ENCODE measurements at places on chromosomes 2 and 18.

DNA sequence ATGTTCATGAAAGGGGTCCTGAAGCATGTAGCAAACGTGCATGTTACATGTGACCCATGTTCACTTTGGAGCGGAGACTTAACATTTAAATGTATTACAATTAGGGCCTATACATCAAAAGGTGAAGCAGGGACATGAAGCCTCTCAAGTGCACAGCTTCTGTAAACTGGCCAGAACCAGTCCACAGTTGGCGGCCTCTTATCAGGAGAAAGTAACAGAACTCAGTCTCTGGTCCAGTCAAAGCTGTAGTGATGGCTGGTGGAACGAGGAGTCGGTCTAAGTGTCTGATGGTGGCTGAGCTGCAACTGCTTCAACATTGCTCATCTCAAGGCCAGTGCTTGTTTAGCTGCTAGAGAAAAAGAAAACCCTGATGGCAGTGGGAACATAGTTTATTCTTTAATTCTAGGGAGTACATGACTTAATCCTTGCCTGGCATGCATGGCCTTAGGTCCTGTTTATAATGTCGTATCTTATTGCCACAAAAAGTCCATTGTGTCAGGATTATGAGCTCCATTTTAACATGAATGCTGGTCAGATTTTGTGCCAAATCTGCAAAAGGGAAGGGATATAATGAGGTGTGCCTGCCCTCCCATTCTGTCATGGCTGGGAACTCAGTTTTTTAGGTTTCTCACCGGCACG lies 22.2 kb upstream of the YES1 start:
- DNase-seq = no peak

DNA sequence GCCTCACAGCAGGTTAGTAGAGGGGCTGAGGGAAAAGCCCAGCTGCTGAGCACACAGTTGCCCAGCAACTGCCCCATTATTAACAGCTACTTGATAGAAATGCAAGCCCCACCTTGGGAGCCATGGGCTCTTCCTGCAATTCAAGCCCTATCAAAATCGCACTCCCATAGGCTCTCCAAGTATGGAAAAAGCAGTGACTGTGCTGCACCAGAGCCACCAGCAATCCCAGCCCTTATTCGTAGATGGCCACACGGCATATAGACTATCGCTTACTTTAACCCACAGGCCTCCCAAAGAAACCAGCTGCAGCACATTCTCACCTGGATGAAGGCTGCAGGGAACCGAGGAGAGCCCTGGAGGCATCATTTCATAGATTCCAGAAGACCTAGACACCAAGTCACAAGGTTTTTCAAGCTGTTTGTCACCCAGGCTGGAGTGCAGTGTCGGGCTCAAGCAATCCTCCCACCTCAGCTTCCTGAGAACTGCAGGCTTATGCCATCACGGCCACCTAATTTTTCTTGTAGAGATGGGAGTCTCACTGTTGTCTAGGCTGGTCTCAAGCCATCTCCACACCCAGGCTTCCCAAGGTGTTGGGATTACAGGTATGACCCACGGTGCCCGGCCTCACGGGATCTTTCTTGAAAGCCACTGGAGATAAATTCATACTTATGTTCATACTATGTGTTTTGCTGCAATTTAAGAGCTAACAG lies 11.3 kb downstream of the NCL start:
- no peak for DNase-seq

GRCh38 chr2:144382849-144383248 lies 137.1 kb downstream of the ZEB2 start:
- no peak for DNase-seq

DNA sequence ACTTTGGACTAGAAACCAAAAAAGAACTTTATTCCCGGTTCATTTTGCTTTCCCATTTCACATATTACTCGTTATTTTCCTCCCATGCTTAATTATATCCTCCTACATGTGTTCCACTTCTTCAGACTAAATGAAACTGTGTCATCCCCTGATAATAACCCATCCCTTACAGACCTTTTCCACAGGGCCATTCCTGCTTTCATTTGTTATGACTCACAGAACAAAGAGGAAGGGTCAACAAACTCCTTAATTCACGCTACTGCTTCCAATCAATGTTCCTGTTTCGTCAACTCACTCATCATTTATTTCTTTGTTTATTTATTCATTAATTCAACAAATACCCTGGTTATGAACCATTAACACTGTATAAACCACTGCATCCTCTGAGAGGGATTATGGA lies 104.5 kb downstream of the ZEB2 start:
- no peak for DNase-seq

DNA sequence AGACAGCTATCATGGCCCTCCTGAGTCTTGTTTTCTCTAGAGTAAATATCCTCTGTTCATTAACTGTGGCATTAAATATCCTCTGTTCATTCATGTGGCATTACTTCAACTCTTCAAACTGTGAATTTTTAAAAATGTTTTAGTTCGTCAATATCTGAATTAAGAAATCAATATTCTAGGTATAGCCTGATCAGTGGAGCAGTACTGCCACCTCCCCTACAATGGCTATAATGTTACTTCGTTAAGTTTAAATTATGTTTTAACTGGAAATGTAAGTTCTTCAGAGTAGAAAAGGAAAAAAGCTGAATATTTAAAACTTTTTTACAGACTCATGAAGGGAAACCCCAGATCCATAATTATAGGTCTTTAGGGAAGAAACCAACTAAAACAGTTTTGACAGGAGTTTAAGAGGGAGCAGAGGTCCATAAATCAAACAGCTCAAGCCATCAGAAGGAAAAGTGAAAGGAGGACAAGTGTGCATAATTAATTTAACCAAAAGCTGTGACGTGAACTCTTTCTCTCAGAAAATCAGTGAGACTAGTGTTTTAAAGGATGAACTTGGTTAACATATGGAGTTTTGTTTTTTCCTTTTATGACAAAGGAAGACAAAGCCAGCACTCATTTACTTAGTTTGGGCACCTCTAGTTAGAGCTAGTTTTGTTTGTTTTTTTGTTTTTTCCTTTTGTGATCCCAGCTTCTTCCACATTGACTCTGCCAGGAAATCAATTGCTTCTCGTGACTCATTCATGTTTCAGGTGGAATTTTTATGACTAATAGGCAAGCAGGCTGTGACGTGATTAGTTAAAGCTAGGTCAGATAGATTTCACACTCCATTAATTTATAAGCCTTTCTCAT lies 44.9 kb downstream of the RBBP8 start:
- DNase-seq = peak; percentile 52

DNA sequence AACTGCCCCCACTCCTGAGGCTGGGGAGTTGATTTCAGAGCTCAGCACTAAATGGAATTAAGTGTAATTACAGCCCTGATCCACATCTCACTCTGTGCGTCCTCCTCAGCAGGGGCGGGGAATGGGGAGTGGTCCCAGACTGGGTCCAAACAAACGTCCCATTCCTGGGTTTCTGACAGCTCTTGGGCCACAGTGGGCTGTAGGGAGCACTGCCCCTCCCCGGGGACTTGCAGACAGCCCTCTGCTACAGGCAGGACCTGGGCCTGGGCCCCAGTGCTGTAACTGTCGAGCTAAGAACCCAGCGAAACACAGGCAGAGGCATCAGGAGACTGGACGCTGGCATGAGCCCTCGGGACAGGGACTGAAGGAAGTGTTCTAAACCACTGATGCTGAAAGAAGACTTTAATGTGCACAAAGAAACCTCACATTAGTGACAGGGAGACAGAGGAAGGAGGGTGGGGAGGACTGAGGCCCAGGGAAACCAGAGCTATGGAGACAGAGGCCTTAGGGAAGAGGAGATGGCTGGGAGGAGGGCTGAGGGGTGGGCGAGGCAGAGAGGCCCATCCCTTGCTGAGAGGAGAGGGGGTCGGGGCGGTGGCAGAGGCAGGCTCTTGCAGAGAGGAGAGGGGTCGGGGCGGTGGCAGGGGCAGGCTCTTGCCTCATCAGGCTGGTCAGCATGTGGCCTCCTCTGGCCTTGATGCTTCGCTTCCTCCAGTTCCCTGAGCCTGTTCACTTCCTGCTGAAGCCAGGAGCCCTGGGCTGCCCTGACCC lies 5.8 kb upstream of the SEMA4C start:
- no peak for DNase-seq

DNA sequence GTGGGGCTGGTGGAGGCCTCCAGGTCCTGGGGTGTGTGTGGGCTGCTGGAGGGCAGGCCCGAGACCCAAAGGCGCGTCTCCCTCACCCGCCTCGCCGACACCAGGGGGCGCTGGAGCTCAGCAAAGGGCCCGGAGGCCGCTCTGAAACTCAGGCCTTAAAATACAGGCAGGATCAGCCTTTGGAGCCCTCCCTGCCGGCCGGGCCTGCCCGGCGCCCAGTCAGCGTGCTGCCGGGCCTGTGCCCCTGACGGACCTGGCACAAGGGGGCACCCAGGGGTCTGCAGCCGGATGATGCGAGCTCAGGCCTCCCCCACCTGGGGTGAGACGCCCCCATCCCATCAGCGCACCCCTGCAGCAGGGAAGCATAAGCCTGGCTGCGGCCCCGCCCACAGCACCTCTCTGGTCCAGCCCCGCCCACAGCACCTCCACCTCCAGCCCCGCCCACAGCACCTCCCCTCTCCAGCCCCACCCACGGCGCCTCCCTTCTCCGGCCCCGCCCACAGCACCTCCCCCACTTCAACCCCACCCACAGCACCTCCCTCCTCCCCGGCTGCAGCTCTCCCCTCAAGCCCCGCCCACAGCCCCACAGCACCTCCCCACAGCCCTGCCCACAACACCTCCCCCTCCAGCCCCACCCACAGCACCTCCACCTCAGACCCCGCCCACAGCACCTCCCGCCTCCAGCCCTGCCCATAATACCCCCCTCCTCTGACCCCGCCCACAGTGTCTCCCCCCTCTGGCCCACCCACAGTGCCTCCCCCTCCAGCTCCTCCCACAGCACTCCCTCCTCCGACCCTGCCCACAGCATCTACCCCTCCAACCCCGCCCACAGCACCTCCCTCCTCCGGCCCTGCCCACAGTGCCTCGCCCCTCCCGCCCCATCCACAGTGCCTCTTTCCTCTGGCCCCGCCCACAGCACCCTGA lies 92.8 kb upstream of the OTOS start:
- DNase-seq = peak; percentile 24

DNA sequence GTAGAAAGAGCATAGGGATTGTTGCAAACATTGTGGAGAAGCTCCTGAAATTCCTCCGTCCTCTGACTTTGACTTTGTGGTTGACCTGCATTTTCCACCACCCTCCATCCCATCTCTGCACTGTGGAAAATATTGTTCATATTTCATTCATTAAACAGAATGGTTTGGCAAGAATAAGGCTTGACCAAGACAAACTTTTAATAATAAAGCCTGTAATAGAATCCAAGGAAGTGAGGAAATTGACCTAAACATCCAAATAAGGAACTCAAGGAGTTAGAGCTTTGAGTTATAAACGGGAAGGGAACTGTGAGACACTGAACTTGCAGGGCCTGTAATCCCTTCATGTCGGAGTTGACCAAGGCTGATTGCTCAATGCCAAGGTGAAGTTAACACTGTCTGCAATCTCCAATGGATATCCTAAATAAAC lies 115.2 kb downstream of the GFPT1 start:
- no peak for DNase-seq

DNA sequence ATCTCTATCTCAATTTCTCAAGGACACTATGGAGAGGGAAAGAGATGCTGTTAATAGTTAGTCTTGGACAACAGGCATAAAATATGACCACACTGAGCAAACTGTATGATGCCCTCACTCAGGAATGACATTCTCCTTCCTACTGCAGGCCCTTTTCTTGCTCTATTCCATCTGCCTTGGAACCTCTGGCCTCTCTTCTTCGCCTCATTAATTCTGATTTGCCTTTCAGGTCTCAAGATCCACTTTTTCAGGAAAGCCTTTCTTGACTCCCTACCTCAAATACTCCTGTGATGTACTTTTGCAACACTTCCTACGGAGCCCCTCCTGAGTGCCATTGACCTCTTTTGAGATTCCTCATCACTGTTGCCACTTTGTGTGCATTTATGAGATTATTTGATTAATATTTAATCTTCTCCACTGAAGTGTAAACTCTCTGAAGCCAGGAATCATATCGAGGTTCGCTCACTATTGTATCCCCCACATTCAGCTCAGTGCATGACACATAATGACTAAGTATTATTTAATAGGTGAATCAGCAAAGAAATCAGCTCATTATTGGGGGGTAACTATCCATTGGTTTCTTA lies 21.3 kb upstream of the SPP2 start:
- DNase-seq = no peak

DNA sequence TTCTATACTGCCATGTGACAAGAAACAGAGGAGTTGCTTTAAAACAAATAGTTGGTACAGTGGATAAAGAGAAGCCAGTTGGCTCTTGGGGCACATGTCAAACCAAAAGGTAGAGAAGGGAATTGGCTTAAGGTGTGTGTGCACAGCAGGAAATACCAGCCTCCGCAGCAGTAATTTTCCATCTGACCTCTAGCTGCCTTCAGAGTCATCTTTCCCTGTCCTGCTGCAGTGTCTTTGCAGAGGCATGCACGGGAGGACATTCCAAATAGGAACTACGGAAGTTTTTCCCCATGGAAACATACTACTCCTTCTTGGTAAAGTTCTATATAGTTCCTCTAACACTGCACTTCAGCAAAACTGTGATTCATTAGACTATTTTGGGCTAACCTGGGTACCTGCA lies 99.5 kb downstream of the RAB3GAP1 start:
- no peak for DNase-seq

- no peak for DNase-seq
Observed at GRCh38 chr2:205540036-205540435, 142.3 kb upstream of the NRP2 start.

GRCh38 chr2:27897717-27898116 lies 7.2 kb downstream of the BABAM2 start:
- no peak for DNase-seq

- DNase-seq = no peak
Observed at GRCh38 chr2:112792419-112792818, 8.1 kb upstream of the IL1A start.

DNA sequence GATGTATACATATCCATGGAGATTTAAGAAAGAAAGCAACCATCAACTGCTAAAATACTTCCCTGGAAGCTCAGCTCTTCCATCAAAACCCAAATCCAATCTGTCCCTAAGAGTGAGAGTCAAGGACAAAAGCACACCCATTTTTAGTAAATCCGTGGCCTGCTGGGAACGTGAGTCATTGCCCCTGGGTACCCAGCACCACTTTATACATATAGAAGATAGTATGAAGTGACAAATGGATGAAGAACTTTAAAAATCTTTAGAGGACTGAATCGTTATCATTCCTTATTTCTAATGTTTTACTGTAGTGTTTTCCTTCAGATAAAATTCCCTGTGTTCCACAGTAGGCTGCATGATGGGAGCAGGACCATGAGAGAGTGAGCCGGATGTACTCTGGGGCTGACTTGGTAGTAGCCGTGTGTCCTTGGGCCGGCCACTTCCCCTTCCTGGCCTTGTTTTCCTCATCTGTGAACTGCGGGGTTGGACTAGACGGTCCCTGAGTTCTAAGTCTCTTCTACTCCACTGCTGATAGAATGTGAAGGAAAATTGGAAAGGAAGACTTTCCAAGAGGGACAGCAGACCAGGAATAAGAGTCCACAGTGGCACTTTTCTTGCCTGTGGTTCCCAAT lies 28.5 kb upstream of the CEP68 start:
- no peak for DNase-seq

- no peak for DNase-seq
Observed at GRCh38 chr2:29657674-29658073, 263.7 kb downstream of the ALK start.

GRCh38 chr2:26668041-26668440 lies 24.5 kb upstream of the KCNK3 start:
- DNase-seq = no peak

Measured in HFF-Myc (cell line).